ENCODE measurements at places on chromosomes 4 and X. TPM values are rescaled to one million over a fixed set of nuclear protein-coding genes. Genes with fewer than 3 reads are reported as not detected.

GRCh38 chr4:57220734-57221133, 110.5 kb upstream of the IGFBP7 start:
- no peak for DNase-seq
- H3K4me3 ChIP-seq, result no peak overlapping the region
- H3K27me3 ChIP-seq, result no peaks in the 10 kb centered on the region
- no peaks in the 10 kb centered on the region for H3K4me1 ChIP-seq
- no peak overlapping the region for H3K27ac ChIP-seq

DNA sequence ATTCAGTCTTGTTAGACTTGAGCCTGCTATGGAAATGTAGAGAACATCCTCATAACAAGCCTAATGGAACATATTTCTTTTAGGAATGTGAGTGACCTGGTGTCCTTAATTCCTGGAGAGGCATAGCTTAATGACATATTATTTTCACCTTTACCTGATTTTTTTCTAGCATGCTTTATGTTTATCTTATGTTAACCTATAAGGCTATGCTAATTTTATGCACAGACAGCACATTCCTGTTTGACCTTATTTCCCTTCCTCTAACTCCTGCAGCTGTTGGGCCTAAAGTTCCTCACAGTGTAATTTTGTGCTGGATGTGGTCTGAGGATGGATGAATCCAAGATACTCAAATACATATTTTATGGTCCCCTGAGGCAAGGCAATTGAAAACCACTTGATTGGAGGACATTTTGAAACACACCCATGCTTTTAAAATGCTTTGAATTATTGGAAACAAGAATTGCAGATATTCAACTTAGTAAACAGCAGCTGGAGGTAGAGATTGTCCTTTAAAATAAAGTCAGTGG, 111.5 kb downstream of the LARP7 start:
- DNase-seq, result no peak
- H3K27ac ChIP-seq, result no peak overlapping the region
- no peaks in the 10 kb centered on the region for H3K36me3 ChIP-seq
- H3K4me1 ChIP-seq, result no peaks in the 10 kb centered on the region
- H3K4me3 ChIP-seq, result no peak overlapping the region

DNA sequence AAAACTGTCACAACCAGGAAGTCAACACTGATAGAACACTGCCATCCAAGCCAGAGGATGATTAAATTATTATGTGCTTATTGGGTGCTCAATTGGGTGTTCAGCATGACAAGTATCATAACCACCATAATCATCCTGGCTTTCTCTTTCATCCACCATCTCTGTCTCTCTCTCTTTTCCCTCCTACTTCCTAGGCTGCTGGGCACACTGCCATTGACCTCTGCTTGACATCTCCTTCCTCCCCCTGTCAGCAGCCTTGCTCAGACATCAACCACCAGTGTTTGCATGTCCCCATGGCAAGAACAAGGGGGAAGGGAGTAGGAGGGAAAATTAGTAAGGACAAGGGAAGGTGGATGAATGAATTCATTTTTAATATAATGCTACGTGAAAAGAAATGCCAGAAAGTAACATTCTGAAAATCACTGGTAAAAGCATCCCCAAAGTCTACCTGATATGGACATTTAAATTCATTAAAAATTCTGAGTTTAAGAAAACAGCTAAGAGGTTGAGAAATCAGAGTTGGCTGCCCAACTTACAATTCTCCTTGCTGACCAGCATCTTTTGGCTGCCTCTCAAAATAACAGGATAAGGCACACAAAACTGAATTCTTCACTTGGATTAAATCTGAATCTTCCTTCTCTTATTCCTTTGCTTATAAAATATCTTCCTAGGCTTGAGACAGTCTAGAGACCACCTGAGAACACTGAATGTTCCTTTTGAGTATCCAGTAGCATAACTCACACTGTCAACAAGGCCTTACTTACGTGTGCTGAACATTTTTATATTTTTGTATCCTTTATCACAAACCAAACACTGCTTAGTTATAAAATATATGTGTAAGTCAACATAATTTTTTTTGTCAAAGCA, 48.5 kb downstream of the SNCA start:
- H3K4me1 ChIP-seq, result no peaks in the 10 kb centered on the region
- no peaks in the 10 kb centered on the region for H3K36me3 ChIP-seq
- H3K27me3 ChIP-seq, result no peaks in the 10 kb centered on the region
- DNase-seq, result no peak
- no peak overlapping the region for H3K27ac ChIP-seq

- no peaks in the 10 kb centered on the region for H3K4me1 ChIP-seq
- no peak overlapping the region for H3K27ac ChIP-seq
- no peaks in the 10 kb centered on the region for H3K36me3 ChIP-seq
- H3K27me3 ChIP-seq, result no peaks in the 10 kb centered on the region
- no peak overlapping the region for H3K4me3 ChIP-seq
- DNase-seq, result no peak
Measured at GRCh38 chr4:77220828-77221613, 64.0 kb downstream of the CCNG2 start.

DNA sequence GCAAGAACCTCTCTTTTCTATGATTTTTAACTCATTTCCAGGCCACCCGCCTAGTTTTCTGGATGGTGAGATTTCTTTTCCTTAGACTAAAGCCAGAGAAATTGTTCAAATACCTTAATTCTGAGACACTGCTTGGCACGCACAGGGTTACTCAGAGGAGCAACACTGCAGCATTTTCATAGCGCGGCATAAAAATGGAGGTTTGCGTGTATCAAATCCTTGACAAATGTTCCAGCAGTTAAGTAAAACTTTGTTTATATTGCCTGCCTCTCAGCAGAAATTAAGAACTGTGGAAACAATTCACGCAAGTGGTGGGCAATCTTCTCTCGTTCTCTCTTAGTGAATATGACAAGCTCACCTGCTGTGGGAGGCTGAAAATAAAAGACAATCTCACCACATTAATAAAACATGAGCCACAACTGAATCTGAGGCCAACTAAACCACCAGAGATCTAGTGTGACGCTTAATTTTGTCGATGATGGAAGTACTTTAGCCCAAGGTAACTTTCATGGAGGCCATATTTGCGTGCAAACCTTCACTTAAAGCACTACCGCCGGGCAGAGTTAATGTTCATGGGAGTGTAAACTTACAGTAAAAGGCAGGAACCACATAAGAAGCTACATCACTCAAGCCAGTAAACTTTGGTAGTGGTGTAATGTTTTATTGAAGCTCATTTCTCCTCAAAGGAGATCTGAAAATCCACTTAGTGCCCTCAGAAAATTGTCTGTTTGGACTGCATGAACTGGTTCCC, 894.8 kb upstream of the EPHA5 start:
- no peaks in the 10 kb centered on the region for H3K27me3 ChIP-seq
- no peak overlapping the region for H3K4me3 ChIP-seq
- no peaks in the 10 kb centered on the region for H3K36me3 ChIP-seq
- H3K27ac ChIP-seq, result no peak overlapping the region

DNA sequence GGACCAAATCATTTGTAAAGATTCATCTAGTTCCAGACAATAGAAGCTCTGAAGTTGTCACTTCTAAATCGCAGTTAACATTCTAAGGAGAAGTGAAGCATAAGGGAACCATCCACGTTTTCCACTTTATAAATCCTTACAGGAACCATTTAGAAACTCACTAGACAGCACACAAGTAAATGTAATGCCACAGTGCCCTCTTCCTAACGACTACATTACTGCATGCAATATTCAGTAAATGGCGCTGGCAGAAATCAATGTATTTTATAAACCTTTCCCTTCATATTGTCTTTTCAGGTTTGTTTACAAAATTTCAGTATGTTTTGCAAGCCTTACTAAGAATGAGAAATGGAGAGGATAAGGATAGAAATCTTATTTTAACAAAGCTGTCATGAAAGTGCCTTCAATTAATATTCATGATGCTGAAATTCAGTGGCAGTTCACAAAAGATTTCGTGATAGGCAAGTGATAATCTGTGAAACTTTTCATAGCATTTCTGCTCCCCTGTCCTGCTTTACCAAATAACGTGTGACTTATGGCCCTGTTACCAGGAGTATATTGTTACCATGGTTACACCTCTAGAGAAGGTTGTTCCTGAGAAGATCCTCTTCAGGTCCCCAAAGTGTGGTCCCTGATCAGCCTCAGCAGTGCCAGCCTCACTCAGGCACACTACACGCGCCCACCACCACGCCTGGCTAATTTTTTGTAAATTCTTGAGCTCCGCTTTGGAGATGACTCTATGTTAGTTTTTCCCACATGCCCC, 54.2 kb downstream of the TMA16 start:
- no peak overlapping the region for H3K27ac ChIP-seq
- no peaks in the 10 kb centered on the region for H3K27me3 ChIP-seq
- H3K36me3 ChIP-seq, result no peaks in the 10 kb centered on the region
- H3K4me3 ChIP-seq, result no peak overlapping the region
- peaks cover 6% of the 10 kb centered on the region for H3K4me1 ChIP-seq

GRCh38 chrX:153351981-153352380, 18.0 kb downstream of the ZNF275 start:
- H3K4me3 ChIP-seq, result no peak overlapping the region
- DNase-seq, result no peak
- H3K36me3 ChIP-seq, result no peaks in the 10 kb centered on the region
- no peaks in the 10 kb centered on the region for H3K27me3 ChIP-seq

GRCh38 chr4:120052856-120053255, 13.8 kb downstream of the MAD2L1 start:
- peaks cover 10% of the 10 kb centered on the region for H3K4me1 ChIP-seq
- no peak for DNase-seq
- no peak overlapping the region for H3K27ac ChIP-seq
- no peak overlapping the region for H3K4me3 ChIP-seq
- H3K36me3 ChIP-seq, result no peaks in the 10 kb centered on the region
- H3K27me3 ChIP-seq, result no peaks in the 10 kb centered on the region

DNA sequence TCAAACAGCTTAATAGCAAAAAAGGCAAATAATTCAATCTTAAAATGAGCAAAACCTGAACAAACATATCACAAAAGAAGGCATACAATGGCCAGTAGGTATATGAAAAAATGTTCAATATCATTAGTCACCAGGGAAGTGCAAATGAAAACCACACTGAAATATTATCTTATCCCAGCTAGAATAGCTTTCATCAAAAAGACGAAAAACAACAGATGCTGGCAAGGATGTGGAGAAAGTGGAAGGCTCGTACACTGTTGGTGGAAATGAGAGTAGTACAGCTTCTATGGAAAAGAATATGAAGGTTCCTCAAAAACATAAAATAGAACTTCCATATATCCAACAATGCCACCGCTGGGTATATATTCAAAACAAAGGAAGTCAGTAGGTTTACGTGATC, 29.3 kb upstream of the ANXA10 start:
- H3K36me3 ChIP-seq, result no peaks in the 10 kb centered on the region
- H3K4me1 ChIP-seq, result no peaks in the 10 kb centered on the region
- no peak overlapping the region for H3K27ac ChIP-seq
- no peaks in the 10 kb centered on the region for H3K27me3 ChIP-seq

DNA sequence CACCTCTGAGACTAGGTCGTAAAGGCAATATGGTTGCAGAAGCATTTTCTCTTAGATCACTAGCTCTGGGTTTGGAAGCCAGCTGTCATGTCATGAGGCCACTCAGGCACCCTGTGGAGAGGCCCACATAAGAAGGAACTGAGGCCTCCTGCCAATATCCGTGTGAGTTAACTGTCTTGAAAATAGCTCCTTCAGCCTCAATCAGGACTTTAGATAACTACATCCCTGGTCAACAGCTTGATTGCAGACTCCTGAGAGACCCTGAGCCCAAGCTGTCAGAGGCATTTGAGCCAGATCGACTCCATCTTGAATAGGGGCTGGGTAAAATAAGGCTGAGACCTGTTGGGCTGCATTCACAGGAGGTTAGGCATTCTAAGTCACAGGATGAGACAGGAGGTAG, 15.1 kb upstream of the REPS2 start:
- DNase-seq, result no peak
- no peak overlapping the region for H3K27ac ChIP-seq
- no peaks in the 10 kb centered on the region for H3K27me3 ChIP-seq
- no peaks in the 10 kb centered on the region for H3K36me3 ChIP-seq
- H3K4me1 ChIP-seq, result no peaks in the 10 kb centered on the region

Gene DNAAF6
- not detected for total RNA-seq

Gene SERPINA7
- total RNA-seq, result not detected

Gene NMU
- not detected for total RNA-seq

Gene AKAP4
- not detected for total RNA-seq

All from transverse colon (tissue), 4 donors.